Left cardiac atrium (tissue), 4 donors: ENCODE measurements at places on chromosomes 1 and 21. TPM values are rescaled to one million over a fixed set of nuclear protein-coding genes. Genes with fewer than 3 reads are reported as not detected.

The HSD11B1 gene
- total RNA-seq, result 5.6 TPM

The ASH1L gene
- 40.6 TPM for total RNA-seq

DNA sequence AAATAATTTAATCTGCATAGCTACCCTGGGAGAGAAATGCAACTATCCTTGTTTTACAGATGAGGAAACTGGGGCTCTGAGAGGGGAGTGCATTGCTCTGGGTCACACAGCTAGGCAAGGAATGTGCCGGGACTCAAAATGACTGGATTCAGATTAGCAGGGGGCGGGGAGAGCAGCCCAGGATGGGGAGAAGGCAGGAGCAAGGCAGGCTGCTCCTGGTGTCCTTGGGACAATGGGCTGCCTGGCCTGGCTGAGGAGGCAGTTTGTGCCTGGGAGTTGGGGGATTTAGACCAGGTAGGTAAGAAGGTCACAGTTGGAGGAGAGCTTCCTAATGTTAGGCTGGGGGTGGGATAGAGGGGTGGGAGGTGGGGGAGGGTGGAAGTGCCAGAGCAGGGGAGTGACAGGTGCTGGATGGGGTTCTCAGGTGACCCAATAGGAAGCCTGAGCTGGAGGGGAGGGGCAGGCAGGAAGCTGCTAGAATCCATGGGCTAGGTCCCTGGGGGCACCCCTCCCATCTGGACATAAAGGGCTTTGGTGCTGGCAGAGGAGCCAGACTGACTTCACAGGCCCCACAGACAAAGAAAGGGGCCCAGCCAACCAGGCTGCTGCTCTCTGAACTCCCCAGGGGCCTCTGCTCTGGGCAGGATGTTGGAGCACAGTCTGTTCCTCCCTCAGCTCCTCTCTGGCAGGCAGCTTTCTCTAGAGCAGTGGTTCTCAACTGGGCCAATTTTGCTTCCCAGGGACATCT lies 29.0 kb downstream of the TRIM62 start:
- DNase-seq, result peak; percentile 86

The WASF2 gene
- total RNA-seq, result 71.8 TPM

- DNase-seq, result no peak
Observed at GRCh38 chr1:6869545-6869944, 84.3 kb downstream of the CAMTA1 start.

DNA sequence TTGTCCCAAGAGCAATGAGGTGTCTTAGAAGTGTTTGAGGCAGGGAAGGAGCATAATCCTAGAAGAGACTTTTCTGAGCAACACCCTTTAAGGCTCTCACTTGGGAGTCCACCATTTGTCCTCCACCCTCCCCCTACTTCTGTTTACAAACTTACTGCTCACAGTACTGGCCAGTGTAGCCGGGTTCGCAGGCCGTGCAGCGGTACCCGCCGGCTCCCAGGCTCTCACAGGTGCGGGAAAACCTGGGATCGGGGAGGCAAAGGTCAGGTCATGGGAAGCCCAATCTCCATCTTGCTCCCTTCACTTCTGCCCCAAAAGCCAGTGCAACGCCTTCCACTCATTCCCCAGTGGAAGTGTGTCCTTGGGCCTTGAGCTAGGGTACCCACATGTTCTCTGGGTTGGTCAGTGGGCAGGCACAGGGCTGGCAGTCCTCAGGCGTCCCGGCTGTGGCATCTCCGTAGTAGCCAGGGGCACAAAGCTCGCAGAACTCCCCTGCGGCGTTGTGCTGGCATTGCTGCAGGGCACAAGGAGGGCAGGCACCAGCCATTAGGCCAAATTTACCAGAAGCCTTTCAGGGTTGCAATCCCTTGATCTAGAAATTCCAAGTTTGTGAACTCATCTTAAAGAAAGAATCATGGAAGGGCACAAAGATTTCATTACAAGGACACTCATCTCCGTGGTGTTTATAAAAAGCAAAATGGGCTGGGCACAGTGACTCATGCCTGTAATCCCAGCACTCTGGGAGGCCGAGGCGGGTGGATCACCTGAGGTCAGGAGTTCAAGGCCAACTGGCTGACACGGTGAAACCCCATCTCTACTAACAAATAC lies 49.8 kb downstream of the LDLRAD2 start:
- DNase-seq, result no peak

DNA sequence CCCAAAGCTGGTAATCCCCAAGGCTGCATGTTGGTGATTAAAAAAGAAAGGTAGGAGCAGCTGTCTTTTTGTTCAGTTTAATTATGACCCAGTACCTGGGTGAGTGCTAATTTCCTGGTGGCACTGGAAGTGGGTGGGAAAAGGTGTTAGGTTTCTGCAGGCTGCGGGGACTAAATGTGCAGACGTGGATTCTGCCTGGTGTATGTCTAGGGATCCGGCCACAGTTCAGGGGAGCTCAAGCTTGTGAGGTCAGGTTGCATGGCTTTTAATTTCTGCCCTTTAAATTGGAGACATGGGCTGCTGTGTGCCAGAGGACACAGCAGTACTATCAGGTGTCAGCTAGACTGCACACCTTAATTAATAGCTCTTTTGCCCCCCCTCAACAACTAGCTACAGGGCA lies 20.3 kb upstream of the TBX19 start:
- no peak for DNase-seq

DNA sequence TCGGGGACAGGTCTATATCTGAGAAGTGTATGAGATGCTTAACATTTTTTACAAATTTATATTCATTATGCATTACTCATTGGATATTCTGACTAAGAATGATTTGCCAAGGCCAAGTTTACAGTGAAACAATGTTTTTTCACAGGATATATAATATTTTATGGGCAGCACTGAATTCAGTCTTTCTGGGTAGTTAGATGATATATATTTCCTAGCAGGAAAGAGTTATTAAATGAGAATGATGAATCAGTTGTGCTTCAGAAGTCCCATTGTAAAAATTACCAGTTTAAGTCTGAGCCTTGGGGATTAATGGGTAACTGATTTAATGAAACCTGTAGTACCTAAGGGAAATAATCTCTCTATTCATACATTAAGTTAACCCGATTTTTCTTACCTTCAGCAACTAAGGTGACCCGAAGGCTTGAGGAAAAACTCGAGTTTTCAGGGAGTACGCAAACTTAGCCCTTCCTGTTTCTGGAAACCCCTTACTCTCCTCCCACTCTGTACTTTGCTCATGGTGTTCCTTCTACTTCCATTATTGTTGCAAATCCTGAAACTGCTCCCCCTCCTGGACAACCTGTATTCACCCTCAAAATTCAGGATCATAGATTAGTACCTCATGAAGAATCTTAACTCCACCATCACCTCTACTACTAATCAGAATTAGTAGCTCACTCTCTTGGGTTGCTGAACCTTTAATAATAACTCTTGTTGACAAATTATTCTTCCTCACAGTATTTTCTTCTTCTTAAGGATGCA lies 135.1 kb downstream of the AK5 start:
- DNase-seq, result no peak

DNA sequence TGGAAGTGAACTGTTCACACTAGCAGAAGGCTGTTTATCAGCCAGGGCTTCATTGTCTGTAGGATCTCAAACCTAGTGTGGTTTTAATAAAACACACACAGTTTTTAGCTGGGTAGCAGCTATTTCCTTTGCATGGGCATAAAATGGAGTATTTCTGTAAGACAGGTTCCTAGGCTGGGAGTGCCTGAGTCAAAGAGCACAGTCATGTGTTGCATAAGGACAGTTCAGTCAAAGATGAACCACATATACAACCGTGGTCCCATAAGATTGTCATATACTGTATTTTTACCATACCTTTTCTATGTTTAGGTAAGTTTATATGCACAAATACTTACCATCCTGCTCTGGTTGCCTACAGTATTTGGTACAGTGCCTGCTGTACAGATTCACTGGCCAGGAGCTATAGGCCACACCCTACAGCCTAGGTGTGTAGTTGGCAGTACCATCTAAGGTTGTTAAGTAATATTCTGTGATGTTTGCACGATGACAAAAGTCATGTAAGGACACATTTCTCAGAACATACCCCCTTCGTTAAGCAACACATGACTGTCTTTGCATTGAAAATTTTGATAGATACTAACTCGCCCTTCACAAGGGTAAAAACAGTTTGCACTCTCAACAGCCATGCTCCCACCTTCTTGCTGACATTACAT lies 17.2 kb downstream of the LGALS8 start:
- DNase-seq, result no peak

DNA sequence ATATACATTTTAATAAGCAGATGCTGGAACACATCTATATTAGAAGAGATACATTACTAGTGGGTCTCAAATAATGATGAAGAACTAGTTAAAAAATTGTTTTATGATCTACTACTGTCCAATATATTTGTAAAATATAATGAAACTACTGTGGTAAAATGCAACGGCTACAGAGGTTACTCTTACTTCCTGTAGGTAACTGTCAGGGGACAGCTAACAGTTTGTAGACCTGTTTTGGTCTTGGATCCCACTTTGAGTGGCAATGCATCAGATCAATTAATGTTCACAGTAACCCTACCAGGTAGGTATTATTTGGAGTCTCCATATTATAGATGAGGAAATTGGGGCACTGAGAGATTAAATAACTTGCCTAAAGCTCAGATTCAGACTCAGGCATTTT lies 26.7 kb upstream of the MYSM1 start:
- no peak for DNase-seq

GRCh38 chr1:226388131-226388530 lies 19.8 kb downstream of the PARP1 start:
- DNase-seq, result no peak

The CD48 gene
- total RNA-seq, result 1.9 TPM

- no peak for DNase-seq
Observed at GRCh38 chr1:93740601-93741031, 59.0 kb upstream of the BCAR3 start.

- no peak for DNase-seq
Observed at GRCh38 chr1:216758161-216758560, 34.9 kb upstream of the ESRRG start.

GRCh38 chr1:68918563-68918962 lies 421.7 kb upstream of the DEPDC1 start:
- no peak for DNase-seq

DNA sequence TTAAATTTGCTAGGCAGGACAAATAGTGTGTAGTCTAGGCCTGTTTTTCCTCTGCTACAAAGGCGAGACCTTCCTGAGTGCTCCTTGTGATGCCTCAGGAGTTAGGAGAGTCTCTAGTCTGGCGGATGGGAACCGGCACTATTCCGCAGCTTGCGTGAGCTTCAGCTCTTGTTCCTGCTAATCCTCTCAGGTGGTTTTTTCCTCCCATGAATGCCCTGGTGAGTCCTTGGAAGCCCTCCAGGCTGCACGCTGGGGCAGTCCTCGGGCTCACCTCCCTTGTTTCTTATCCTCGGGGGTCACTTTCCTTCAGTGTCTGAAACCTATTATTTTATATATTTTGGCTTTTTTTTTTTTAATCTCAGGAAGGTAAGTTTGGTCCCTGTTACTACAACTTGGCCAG lies 28.2 kb downstream of the UTS2 start:
- no peak for DNase-seq

The OR10J1 gene
- not detected for total RNA-seq

DNA sequence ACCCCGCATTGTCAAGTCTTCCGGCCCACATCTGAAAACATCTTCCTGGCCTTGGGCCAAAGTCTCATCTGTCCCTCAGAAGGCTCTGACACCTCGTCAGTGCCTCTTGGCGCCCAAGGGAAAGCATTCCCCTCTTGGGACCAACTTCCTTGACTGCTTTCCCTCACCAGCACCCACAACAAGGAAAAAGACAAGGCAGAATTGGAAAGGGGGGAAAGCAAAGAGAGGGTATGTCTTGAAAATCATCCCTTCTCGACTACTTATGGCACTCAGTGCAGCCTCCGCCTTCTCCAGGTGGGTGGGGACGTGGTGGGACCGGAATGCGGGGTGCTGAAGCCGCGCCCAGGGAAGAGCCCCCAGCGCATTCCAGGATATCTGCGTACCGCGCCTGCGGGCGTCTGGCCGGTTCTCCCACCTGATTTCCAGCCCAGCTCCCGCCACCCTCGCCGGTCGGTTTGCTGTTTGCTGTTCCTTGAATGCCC lies 554 bp upstream of the SLC39A1 start:
- DNase-seq, result peak; percentile 50

GRCh38 chr1:43530483-43531106 lies at the start of gene PTPRF:
TSS of gene PTPRF (plus strand) at chr1:43530883. CDS start at chr1:43545076, 14,193 bp downstream.
- peak; percentile 74 for DNase-seq

DNA sequence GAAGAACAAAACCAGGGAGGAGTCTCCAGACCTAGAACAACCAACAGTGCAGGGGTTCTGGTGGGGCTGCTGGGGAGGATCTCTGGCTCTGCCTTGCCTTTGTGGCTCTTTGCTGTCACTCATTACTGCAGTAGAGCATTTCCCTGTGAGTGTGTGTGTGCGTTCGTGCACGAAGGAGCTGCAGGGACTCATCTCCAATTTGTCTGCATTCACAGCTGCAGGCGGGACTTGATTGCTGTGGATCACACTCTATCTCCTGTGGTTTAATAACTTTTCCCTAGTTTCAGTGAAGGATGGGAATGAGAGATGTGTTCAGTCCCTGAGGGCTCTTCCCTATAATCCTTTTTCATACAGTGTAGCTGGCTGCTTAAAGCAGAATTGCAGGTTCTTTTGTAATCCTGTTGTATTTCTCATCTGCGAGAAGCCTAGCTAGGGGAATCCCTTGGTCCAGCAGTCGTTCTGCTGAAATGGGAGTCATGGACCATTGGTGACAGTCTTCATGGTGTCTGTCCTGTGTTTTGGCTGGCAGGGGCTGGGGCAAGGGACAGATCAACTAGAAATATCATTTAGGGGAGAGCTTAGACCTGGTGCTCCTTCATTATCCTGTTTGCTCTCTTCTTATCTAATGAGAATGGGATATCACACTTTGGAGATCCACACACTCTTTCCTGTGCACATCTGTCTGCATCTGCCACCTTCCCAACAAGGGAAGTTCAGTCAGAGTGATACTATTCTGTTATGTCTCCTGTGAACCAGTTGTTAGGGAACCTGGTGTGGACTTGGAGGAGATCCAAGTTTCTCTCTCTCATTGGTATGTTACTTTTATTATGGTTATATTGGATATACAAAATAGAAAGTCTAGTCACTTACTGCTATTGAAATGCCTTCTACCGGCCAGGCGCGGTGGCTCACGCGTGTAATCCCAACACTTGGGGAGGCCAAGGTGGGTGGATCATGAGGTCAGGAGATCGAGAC lies 3.0 kb downstream of the PCP4L1 start:
- no peak for DNase-seq

- DNase-seq, result no peak
Observed at GRCh38 chr1:40633523-40633922, 32.0 kb downstream of the RIMS3 start.

DNA sequence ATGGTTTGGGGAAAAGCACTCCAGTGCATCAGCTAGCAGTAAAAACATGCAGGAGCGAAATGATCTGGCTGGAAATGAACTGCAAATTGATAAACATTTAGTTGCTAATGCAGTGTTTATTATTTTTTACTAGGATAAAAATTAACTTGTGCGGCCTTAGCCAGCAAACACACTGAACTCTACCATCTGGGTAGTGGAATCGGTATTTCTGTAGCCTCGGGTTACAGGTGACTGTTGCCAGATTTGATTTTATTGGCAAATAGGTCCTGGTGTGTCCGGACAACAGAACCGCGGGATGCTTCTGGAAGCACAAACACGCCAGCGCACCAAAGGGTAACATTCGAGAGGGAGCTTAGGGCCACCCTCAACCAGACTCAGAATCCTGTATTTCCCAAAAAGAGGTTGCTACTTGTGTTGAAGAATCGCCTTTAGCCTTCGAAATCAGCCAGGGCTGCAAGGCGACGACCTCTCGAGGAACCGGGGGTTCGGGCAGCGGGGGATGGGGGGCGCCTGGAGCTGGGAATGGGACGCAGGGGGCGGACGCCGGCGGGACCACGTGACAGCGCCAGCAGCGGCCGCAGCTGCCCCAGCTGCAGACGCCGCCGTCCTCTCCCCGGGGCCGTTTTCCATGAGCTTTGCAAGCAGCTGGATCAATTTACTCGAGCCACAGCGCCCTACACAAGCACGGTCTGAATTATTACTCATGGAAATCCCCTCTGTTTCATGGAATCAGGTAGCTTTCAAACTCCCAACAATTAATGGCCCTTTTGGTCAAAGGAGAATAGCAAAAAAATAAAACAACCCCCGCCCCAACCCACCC lies 158.8 kb downstream of the TOMM20 start:
- DNase-seq, result peak; percentile 74
